KG1 (cell line): ENCODE measurements at places on chromosomes 16 and 17.

GRCh38 chr17:319266-319665 is 33.3 kb downstream of the RPH3AL start:
- DNase-seq, result no peak

- DNase-seq, result no peak
Observed at GRCh38 chr16:10296956-10297340, 88.9 kb upstream of the ATF7IP2 start.

DNA sequence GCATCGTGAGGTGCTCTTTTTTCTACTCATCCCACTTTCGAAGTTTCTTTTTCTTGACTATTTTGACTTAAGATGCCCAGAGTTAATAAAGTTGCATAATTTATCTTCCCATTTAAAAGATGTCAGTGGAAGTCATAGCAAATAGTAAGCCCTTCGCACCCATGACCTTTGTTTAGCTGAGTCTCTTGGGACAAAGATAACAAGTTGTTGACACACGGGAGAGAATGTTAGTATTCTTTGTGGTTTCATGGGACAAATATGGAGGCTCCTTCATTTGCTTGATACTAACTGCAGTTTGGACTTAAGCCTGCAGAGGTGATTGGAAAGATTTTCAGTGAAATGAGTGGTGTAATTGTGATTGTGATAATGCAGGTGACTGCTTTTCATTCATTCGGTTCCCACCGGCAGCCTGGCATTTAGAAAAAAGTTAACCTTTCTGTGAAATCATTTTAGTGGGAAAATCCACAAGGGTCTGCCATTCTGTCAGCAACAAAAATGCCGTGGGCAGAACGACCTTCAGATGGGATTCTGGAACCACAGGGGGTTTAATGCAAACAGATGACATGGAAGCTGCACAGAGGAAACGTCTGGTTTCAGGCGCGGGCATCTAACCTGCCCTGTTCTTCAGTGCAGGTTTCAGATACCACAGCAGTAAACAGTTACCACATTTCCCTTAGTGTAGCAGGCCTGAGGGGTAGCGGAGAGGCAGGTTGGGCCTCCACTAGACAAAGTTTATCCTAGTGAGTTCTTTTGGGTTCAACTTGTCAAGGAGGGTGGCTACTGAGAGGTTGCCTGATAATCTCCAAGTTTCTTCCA is 123.0 kb downstream of the RPTOR start:
- DNase-seq, result no peak

DNA sequence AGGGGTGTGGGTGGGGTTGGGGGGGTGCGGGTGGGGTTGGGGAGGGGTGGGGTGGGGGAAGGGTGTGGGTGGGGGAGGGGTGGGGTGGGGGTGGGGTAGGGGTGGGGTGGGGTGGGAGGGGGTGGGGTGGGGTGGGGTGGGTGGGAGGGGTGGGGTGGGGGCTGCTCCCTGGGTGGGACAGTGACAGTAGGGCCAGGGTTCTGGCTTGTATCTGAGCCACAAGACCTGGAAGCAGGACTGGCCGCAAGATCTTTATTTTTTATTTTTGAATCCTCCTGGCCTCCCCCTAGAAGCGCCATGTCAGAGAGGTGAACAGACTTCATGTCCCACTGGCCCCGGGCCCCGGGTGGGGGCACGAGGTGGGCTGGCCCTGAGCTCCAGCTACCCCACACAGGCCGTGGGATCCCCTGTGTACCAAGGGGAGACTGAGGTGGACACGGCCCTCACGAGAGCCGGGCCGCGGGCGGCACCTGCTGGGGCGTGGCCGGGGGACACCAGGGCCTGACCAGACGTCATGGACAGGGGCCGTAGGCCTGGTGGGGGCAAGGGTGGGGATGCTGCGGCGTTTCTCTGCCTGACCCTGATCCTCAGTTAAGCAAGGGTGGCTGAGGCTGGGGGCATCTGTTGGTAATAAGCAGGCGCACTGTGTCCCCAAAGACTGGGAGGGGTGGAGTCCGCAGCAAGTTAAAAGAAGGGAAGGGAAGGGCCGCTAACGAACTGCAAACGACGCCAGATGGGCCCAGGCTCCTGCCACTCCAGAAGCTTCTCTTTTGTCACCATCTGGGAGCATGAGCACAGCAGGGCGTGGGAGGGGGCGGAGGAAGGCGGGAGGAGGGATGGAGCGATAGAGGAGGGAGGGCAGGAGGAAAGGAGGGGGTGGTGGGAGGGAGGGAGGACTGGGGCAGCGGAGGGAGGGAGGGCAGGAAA is 22.3 kb upstream of the PABPN1L start:
- DNase-seq, result no peak

DNA sequence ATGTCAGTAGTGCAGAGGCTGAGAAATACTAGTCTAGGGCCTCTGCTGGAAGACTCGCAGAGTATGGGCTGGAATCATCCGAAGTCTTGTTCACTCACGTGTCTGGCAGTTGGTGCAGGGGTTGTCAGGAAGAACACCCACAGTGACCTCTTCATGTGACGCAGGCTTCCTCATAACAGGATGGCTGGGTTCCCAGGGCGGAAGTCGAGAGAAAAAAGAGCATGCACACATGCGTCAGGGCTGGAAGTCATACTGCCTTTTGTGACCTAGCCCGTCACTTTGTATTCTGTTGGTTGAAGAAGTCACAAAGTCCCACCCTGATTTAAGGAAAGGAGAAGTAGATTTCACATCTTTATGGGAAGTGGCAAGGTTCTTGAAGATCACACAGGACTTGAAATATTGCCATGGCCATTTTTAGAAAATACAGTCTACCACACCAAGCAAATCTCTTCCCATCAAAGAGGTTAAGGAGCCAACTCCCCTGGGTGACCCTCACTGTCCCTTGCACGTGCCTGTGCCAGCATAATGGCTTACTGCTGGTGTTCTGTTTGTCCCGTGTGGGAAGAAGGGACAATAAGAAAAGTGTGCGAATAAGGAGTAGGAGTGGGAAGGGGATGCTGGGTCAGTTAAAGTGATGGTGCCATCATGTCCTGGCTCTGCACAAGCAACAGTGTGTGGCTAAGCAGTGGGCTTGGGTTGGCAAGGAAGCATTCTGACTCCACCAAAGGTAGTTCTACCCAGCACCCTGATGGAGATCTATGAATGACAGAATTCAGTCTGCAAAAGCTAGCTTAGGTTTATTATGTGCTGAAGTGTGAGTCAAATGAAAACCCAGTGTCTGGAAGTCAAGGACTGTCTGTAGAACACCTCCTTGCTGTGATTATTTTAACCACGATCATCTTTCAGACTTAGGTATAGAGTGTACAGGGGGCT is 28.1 kb downstream of the HEATR3 start:
- DNase-seq, result no peak

DNA sequence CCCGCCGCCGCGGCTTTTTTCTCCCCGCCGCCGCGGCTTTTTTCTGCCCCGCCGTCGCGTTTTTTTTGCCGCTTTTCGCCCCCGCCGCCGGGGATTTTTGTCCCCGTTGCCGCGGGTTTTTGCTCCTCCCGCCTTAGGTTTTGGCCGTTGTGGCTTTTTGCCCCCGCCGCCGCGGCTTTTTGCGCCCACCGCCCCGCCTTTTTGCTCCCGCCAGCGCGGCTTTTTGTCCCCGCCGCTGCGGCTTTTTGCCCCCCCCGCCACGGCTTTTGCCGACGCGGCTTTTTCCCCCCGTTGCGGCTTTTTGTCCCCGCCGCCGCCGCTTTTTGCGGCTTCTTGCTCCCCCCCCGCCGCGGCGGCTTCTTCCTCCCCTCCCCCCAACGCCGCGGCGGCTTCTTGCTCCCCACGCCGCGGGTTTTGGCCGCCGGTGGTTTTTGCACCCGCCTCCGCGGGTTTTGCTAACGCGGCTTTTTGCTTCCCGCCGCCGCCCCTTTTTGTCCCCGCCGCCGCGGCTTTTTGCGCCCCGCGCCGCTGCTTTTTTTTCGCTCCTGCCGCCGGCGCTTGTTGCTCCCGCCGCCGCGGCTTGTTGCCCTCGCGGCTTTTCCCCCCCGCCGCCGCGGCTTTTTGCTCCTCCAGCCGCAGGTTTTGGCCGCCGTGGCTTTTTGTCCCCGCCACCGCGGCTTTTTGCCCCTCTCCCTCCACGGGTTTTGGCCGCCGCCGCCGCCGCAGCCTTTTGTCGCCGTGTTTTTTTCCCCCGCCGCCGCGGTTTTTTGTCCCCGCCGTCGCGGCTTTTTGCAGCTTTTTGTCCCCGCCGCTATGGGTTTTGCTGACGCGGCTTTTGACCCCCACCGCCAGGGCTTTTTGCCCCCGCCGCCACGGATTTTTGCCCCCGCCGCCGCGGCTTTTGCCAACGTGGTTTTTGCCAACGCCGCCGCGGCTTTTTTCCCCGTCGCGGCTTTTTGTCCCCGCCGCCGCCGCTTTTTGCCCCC is 150.3 kb downstream of the KCNJ18 start:
- no peak for DNase-seq

DNA sequence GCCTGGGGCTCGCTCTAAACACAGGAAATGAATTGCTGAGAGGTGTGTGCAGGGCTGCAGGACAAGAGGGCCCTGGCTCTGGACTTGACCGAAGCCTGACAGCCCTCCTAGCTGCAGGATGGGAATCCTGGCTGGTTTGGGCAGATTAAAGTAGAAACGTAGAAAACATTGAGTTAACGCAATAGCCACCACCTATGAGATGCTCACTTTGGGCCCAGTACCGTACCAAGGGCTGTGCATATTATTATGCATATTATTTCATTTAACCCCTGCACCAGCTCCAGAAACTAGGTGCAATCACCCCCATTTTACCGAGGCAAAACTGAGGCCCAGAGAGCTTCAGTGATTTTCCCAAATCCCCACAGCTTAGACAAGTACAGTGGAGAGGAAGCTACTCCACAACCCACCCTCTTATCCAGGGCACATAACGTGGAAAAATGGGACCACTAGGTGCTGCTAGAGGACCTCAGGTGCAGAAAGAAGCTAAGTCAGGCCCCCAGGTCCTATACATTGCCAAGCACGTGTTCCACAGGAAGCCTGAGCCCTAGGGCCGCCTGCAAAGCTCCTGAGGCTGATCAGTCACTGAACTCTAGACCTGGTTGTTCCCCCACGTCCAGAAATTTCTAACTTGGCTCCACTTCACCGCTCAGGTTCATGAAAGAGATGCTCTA is 79.2 kb downstream of the MYH11 start:
- DNase-seq, result no peak

DNA sequence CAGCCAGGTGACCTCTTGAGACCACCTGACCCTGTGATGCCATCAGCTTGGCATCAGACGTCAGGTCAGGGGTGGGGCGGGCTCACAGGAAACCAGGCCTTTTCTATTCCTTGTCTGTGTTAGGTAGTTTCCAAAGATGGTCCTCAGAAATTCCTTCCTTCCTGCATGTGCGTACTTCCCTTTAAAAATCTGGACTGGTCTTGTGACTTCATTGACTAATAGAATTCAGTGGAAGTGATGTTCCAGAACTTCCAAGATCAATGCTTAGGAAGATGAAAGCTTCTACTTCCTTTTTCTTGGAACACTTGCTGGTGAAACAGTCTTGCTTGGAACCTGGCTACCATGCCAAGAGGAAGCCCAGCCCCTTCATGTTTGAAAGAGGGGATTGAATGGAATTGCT is 10.0 kb upstream of the N4BP1 start:
- DNase-seq, result no peak

DNA sequence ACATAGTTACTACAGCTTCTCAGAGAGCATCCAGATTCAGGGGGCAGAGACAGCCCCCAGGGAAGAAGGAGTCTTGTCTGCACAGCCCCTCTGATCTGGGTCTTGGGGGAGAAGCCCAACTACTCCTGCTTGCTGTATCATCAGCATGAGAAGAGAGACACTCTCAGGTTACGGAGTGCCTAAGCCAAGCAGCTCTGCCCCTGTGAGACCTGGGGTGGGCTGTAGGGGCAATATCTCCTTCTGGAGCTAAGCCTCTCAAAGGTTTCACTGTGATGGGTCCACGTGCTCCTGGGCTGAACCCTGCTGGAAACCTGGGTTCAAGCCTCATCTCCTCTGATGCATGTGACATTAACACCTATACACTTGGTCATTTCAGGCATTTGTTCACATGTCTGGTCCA is 123.2 kb downstream of the CPPED1 start:
- no peak for DNase-seq

DNA sequence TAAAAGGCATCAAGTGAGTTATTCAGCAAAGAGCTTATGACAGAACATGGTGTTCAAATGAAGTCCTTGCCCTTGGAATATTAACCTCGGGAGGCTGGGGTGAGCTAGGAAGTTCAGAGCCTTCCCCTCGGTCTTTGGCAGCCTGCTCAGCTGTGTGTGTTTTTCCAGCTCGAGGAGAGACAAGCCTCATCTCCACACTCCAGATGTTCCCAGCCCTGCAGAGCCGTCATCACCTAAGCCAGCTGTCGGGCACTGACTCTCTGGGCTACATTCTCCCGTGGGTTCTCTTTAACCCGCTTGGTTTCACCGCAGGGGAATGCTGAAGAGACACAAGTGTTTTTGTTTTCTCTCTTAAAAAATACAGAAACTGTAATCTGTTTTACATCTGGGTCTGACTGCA is 47.1 kb downstream of the IRX3 start:
- DNase-seq, result no peak

DNA sequence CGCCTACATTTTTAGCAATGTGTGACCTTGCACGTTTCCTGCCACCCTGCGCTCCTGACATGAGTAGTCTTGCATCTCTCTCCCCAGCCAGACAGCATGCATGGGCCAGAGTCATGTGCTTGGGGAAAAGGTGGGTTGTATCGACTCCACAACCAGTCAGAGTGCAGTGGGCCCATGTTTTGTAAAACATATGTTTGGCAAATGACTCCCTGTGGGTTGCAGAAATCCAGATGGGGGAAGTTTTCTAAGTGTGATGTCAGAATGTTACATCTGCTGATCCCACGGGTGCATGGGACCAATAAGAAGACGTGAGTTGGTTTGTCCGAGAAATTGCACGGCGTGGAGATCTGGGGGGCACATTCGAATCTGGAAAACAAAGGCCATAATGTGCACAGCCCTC is 147.1 kb downstream of the FOXL1 start:
- no peak for DNase-seq

GRCh38 chr16:12358898-12359297 is 382.4 kb downstream of the SNX29 start:
- no peak for DNase-seq

- no peak for DNase-seq
Observed at GRCh38 chr17:57834146-57834741, 15.6 kb downstream of the MRPS23 start.

DNA sequence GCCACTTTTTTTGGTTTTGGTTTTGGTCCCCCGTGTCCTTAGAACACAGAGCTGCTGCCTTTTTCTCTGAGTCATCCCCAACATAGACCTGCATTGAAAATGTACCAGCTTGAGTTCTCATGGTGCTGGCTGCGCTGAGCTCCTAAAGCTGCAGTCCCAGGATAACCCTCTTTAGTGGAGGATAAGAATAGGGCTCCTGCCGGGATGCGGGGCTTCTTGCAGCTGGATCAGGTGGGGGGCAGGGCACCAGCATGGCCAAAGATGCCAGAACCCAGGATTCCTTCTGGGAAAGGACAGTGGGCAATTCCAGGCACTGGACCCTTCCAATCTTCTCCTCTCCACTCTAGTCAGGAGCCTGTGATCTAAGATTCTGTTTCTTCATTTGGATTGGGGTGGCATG is 8.3 kb upstream of the CLUH start:
- DNase-seq, result no peak

GRCh38 chr16:58012481-58012880 is 11.3 kb downstream of the USB1 start:
- no peak for DNase-seq

- no peak for DNase-seq
Observed at GRCh38 chr16:73058221-73058615, 10.3 kb upstream of the ZFHX3 start.
